ENCODE measurements at places on chromosomes 6 and 20.

GRCh38 chr6:134980846-134981245 is 30.9 kb upstream of the ALDH8A1 start:
- DNase-seq, result no peak

DNA sequence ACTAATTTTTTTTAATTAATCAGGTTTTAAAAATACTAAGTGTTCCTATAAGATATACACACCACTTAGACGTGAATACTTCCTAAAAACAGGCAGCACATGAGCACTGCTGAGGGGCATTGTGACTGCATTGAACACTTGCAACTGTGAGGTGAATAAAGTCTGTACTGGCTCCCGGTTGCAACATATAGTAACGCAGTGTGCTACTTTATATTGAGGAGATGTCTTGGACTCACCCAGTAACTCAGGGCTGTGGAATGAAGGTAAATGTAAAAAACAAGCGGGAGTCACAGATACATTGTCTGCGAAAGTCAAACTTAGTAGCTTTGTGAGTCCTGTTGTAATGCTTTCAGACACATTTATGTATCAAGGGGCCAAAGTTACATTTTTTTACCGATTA is 17.0 kb upstream of the HLA-A start:
- no peak for DNase-seq

DNA sequence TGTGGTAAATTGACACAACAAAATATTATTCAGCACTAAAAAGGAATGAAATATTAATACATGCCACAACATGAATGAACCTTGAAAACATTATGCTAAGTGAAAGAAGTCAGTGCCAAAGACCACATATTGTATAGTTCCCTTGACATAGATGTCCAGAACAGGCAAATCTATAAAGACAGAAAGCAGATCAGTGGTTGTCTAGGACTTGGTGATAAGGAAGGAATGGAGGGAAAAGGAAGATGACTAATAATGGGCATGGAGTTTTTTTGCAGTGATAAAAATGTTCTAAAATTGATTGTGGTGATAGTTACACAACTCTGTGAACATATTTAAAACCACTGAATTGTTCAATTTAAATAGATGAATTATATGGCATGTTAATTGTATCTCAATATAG is 32.5 kb downstream of the TBX18 start:
- no peak for DNase-seq

DNA sequence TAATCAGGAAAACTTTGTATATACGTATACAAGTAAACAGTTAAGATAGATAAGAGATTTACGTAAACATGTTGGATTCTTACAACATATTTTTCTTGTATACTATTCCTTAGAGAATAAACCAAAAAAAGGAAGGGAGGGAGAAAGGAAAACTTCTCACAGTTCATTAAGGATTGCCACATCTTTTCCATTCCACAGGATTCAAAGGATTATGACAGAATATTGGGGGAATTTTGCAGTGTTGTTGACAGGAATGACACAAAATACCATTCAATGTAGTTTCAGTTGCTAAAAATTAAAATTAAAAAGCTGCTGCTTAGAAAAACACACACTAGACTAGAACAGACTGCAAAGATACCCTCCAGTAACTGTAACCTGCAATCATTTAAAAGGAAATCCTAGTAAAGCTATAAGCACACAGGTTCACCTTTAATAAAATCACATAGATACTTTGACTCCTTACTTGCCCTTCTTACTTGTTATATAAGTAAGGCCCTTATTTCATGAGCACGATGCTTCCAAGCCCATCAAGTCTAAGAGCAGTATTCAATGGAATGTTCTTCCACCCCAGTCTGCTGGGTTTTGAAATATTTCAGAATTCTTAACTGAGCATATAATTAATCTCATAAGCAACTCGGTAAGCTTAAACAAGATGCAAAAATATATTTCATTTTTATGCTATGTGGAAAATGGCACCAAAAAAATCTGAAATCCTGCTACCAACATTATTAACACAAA is 107.8 kb downstream of the SMLR1 start:
- no peak for DNase-seq

DNA sequence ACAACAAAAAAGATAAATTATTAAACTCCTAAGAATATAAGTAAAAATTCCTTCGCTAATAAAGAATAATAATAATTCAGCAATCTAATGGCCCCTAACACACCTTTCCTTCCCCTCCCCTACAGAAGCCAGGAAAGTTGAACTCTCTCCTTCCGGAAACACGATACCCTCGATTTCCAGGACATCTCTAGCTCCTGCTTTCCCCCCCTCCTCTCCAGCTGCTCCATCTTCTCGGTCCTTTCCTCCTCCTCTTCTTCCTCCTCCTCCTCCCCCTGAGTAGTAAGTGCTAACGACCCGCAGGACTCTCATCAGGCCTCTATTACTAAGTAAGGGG is 603 bp downstream of the TASP1 start:
- DNase-seq, result no peak

DNA sequence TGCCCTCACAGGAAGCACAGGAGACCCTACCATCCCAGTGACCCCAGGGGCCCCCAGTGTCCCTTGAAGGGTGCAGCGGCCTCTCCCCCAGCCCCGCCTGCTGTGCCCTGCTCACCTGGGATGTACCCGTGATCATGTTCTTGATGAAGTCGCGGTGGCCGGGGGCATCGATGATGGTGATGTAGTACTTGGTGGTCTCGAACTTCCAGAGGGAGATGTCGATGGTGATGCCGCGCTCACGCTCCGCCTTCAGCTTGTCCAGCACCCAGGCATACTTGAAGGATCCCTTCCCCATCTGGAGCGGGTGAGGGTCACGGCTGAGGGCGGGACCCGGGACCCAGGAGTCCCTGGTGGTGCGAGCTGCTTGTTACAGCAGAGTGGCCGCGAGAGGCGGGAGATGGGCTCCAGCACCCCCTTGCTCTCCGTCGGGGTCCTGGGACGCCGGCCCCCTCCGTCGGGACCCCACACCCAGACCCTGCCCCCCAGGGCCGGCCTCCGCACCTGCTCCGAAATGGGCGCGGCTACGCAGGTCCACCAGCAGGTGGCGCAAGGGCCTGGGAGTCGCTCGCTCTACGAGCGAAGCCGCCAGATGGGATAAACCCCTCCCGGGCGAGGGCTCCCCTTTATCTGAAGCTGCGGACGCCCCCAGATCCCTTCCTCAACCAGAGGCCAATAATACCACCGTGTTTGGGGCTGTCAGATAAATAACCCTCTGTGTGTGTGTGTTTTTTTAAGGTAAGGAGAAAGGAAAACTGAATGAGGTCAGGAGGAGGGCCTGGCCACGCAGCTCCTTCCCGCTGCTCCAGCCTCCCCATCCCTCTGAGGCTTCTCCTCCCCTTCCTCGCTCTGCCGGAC is 2.9 kb downstream of the EEF1A2 start:
- peak; percentile 89 for DNase-seq

DNA sequence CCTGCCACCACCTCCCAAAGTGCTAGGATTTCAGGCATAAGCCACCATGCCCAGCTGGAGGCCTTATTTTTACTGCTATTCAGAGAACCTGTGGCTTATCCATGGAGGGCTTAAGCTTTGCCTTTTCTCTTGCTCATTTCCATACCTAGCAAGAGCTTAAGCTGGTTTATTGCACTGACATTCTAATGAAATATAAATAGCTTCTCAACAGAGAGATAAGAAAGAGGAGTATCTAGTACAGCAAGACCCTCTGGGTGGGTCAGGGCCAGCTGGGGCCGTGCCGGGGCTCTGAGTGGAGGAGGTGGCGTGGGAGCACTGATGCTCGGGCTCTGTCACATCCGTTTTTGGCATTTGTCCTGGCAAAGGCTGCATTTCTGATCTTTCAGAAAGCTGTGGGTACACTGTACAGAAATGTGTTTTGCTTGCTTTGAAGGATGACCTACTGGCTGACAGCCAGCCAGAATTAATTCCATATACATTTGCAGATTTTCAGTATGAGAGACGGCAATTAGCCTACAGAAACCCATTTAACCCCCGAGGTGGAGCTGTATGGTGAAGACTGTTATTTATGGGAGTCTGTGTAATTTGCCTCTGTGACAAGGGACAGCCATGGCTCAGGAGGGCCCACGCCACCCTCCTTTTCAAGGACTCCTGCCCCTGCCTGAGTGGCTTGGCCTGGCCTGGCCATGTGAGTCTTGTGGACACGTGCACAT is 181.6 kb upstream of the AKAP12 start:
- no peak for DNase-seq

DNA sequence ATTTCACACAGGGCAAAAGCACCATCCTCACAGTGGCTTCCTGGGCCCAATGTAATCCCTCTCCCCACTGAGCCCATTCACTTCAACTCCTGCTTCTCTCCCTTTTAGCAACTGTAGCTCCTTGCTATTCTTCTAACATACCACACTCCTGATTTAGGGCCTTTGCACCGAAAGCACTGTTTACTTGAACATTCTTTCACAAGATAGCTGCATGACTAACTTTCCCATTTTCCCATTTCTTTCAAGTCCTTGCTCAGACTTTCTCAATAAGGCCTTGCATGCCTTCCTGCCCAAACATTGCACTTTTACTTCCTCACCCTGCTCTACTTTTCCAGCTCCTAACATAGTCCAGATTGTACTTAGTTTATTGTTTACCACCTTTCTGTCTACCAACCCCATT is 73.0 kb downstream of the SHPRH start:
- DNase-seq, result no peak
